Cerebellar nuclear complex (tissue), 1 donor: ENCODE measurements at places on chromosomes 3 and 15.
A peak's percentile ranks its signal among the peaks of the same experiment; 100 is the strongest.

- DNase-seq = no peak
Measured at GRCh38 chr3:123693584-123694190, 108.8 kb upstream of the HACD2 start.

GRCh38 chr15:85777250-85778106 is 17.2 kb downstream of the KLHL25 start:
- DNase-seq = no peak

DNA sequence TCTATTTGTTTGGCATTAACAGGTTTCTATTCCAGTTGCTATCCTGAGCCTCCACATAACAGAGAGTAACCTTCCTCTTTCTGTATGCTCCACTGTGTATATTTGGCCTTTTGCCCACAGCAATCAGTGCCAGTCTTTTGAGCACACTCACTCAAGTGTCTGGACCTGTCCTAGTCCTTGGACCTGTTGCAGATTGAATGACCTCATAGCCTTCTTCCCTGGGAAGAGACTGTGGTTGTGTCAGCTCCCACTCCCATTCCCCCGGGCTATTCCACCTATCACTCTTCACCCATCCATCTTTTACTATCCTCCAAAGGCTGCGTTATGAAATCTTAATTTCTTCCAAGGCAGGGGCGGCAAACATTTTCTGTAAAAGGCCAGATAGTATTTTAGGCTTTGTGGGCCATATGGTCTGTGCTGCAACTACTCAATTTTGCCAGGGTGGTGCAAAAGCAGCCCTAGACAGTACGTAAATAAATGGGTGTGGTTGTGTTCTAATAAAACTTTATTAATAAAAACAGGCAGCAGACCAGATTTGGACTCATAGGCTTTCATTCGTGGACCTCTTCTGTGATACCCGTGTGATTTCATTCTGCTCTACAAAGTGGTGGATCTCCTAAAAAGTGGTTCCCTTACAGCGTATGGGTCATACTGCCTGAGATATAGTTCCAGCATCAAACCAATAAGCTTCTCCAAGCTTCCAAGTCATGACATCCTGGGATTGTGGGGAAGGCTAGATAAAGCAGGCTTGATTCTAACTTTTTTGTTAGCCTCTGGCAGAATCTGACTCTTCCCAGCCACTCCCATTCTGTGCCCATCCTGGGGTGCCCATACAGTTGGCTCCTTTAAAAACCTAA is 57.4 kb downstream of the CDAN1 start:
- DNase-seq = no peak

- no peak for DNase-seq
Measured at GRCh38 chr3:37935290-37935668, 55.3 kb upstream of the VILL start.

- no peak for DNase-seq
Measured at GRCh38 chr3:186193534-186194450, 84.9 kb upstream of the ETV5 start.

DNA sequence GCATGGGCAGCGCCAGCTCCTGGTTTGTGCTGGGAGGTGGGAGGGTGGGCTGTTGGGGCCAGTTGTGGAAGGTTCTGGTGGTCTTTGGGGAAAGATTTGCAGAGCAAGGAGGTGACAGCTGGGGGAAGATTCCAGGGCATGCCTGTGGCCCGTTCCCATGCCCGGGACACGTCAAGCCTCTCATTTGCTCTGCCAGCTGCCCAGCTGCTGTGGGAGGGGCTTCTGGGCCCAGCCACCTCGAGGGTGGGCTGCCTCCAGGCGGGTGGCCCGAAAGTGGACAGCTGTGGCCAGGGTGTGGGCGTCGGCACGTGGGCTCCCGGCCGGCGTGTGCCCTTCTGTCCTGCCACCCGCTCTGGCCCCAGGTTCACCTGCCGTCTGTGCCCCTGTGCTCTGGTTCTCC is 17.2 kb downstream of the PLXNA1 start:
- DNase-seq = no peak

DNA sequence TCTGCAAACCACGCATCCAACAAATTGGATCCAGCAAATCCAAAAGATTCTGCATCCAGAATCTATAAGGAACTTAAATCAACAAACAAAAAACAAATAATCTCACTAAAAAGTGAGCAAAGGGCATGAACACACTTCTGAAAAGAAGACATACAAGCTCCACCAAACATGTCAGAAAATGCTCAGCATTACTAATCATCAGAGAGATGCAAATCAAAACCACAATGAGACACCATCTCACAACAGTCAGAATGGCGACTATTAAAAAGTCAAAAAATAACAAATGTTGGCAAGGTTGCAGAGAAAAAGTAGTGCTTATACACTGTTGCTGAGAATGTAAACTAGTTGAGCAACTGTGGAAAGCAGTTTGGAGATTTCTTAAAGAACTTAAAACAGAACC is 21.6 kb upstream of the SLC25A36 start:
- DNase-seq = no peak

GRCh38 chr3:53843195-53844177 is 2.7 kb downstream of the CHDH start:
- peak; percentile 24 for DNase-seq

DNA sequence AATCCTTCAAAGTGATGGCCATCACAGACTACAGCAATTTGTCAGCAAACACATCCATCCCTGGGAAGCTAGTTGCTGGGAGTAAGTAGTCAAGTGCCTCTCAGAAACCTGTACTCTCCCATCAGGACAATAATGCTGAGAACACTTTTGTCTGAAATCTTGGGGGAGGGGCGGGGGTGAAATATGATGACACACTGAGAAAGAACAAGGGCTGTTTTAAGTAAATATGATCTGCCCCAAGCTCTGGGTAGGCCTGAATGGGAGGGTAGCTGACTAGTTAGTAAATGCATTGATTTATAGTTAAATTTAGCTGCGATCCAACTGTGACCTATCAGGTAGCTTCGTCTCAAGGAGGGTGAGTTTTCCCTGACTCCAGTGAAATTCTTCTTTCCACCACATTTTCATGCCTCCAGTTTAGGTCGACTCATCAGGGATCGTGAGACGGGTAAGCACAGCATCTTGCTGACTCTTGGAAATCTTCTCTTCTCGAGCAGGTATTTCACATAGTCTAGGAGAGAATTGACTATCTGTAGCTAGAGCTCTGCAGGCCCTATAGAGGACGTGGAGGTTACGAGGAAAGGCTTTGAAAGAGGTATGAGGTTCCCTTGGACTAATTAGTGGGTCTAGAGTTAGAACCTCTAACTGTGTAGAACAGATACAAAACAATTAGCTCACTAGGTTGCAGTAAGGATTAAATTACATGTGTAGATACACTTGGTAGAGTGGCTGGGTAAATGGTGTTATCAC is 213.4 kb upstream of the SLC2A2 start:
- DNase-seq = no peak

GRCh38 chr3:102449341-102449740 is 14.5 kb downstream of the ZPLD1 start:
- DNase-seq = no peak

- no peak for DNase-seq
Measured at GRCh38 chr15:67190813-67191212, 63.6 kb downstream of the AAGAB start.

GRCh38 chr3:27639271-27639670 is 82.9 kb downstream of the EOMES start:
- DNase-seq = no peak

GRCh38 chr15:74423431-74424257 is 10.1 kb downstream of the SEMA7A start:
- no peak for DNase-seq

DNA sequence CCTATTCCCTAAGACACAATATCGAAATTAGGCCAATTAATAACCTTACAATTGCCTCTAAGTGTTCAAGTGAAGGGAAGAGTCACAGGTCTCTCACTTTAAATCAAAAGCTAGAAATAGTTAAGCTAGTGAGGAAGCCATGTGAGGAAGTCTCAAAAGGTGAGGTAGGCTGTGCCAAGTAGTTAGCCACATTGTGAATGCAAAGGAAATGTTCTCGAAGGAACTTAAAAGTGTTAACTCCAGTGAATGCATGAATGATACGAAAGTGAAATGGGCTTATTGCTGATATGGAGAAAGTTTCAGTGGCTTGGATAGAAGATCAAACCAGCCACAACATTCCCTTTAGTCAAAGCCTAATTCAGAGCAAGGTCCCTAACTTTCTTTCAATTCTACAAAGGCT is 59.1 kb downstream of the KLF13 start:
- no peak for DNase-seq

DNA sequence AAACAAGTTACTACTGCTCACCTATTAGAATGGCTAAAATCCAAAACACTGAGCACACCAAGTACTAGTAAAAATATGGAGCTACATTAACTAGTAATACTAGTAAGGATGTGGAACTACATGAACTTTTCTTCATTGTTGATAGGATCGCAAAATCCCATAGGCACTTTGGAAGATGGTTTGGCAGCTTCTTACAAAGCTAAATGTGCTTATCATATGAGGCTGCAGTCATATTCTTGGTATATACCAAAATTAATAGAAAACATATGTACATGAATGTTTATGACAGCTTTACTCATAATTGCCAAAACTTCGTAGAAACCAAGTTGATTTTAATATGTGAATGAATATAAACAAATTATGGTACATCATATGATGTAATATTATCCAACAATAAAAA is 366.8 kb upstream of the KCNMB2 start:
- DNase-seq = no peak

DNA sequence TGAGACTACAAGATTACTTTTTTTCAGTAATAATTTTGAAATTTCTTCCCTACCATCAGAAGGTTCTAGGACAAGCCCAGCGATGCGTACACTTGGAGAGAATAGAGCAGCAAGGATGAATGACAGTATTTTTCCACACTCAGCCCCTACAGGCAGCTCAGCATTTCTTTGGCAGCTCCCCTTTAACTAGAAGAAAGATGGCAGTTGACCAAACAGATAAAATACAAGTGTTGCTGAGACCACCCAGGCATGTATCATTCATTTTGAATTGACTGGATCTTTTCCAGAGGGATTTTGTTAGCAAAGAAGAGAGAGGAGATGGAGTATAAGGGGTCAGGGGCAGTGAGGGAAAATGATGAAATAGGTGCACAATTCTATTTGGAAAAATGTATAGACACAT is 761.3 kb downstream of the AGBL1 start:
- DNase-seq = no peak

GRCh38 chr15:28111543-28111942 is 12.4 kb upstream of the OCA2 start:
- DNase-seq = no peak

DNA sequence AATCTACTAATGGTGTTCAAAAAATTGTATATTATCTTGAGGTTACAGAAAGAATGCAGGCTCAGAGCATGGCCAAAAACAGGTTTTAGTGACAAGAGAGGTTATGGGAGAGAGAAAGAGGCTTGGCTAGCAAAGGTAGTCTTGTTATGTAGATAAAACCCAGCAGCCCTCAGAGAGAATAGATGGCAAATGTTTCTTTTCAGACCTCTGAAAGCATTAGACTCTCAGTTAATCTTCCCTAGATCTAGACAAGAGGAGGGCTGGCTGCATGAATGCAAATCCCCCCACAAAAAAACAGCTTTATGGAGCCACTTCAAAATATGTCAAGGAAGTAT is 62.2 kb downstream of the OSTN start:
- no peak for DNase-seq

DNA sequence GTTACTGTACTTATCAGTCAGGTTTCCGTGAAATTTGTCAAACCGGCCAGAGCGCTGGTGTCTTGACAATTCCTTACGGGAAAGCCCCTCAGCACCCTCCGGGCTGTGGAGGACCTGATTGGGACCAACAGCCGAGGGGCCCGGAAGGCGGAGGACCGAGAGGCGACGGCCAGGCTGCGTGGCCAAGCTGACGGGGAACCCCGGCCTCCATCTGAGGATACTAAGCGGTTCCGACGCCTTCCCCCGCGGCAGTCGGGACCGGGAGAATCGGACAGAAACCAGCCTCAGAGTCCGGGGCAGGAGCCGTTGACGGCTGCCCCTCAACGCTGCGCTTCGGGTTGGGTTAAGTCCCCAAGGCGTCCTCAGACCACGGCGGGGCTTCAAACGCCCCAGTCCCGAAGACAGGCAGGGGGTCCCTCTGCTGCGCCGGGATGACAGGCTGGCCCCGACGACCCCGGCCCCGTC is 499 bp downstream of the ALDH1A2 start:
- no peak for DNase-seq

DNA sequence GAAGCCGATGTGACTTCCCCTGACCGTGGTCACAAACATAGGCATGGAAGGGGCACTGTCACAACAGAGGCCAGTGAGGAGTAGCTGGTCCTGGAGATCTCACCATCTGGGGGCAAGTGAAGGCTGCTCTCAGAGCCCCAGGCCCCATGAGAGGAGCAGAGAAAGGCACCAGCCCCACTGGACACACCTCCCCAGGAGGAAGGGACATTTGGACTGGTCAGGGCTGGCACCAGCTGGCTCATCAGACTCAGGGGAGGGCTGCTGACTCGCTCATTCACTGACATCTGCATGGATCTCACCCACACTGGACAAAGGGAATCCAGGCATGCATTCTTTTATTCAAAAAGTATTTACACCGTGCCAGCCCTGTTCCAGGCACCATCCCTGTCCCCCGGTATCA is 26.8 kb downstream of the ESYT3 start:
- no peak for DNase-seq

DNA sequence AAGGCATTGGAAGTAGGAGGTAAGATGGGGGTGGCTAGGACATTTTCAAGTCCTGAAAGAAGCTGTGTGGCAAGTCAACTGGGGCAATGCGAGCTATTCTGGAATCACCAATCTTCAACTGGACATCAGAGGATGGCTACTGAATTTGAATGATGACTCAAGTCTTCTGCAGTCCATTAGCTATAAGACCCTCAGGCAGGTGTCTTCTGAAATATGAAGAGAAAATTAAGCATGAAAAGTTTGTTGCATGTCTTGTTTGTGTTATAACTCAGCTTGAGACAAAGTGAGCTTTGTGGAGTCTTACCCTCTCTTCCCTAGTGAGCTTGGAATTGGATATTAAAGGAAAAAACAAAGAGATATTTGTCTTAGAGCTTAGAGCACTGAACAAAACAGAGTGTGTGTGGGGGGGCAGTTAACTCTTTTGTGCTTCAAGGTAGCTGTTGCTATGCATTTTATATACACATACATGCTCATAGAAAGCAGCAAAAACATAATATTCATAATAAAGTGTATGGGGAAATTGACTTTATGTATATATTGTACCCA is 979.1 kb downstream of the MCTP2 start:
- DNase-seq = no peak

GRCh38 chr15:75727851-75728715 is 15.4 kb upstream of the CSPG4 start:
- no peak for DNase-seq

DNA sequence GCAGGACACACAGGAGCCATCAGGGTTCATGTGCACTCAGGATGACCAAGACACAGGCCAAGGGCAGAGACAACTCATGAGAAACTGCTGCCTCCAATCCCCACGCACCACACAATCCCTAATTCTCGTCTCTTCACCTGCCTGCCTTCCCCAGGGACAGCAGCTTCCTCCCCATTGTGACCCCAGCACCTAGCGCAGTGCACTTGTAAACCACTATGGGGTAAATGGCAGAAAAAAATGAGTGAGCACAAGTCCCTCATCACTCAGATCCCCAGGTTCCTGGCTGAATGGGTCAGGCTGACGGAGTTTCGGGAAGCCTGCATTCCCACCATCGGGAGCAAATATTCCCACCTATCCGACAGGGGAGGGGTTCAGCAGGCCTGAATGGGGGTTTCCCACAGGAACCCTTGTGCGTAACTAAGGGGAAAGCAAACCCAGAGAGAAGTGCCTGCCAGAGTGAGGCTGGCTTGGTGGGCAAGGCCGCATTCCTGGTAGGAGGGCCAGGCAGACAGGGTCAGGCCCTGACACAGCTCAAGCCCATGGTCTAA is 18.8 kb downstream of the PLXNB1 start:
- no peak for DNase-seq
